ENCODE measurements at places on chromosomes 2 and 18.

DNA sequence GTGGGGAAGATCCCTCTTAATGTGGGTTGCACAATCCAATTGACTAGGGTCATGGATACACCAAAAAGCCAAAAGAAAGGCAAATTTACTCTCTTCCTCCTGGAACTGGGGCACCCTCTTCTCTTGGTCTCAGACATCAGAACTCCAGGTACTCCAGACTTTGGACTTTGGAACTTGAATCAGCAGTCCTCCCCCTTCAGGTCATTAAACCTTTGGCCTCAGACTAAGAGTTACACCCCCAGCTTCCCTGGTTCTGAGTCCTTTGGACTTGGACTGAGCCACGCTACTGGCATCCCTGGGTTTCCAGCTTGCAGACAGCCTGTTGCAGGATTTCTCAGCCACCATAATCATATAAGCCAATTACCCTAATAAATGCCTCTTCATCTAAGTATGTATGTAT lies 50.8 kb upstream of the KIF5C start:
- no peak for DNase-seq

DNA sequence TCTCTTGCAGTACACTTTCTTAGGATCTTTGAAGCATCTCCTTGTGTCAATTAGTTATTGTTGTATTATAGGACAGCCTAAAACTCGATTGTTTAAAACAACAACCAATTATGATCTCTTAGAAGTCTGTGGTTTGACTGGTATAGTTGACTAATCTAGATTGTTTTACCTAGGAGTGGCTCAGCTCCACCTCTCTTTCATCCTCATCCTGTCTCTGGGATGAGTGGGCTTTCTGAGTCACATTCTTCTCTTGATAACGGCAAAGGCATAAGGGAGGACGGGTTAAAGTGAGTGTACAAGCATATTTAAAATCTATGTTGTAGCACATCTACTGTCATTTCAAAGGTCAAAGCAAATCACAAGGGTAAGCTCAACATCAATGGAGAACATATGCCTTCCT lies 102.3 kb upstream of the GULP1 start:
- DNase-seq, result no peak

- DNase-seq, result no peak
Observed at GRCh38 chr2:231425811-231426703, 30.5 kb downstream of the B3GNT7 start.

DNA sequence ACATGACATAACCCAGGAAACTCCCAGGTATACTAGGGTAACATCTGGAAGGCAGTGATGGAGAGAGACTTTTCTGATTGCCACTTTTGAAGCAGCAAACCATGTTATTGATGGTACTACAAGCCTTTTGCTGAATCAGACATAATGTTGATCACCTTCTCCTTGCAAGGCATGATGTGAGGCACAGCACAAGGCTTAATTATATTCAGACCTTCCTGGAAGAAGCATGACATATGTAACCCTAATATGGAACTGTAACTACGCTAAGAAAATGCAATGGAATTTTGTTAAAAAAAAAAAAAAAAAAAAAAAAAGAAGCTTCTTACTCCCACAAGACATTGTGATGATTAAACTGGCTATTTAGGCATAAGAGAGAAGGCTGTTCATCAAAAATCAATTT lies 145.4 kb downstream of the ALK start:
- DNase-seq, result no peak

- DNase-seq, result no peak
Observed at GRCh38 chr2:143852759-143853158, 667.2 kb downstream of the ZEB2 start.

DNA sequence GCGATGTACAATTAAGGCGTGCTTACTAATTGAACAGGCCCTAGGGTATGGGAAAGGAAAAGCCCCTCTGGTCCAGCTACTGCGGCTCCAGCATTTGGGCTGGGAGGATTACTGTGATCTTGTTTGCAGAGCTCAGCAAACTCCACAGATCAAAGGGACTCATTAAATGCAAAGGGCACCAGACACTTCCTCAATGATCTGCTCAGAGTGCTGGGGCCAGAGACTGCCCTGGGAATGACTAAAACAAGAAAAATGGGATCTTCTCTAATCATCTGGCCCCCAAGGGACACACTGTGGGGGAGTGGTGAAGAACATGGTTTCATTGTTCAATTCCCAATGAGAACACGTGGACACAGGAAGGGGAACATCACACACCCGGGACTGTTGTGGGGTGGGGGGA lies 85.0 kb downstream of the MARCHF4 start:
- no peak for DNase-seq

DNA sequence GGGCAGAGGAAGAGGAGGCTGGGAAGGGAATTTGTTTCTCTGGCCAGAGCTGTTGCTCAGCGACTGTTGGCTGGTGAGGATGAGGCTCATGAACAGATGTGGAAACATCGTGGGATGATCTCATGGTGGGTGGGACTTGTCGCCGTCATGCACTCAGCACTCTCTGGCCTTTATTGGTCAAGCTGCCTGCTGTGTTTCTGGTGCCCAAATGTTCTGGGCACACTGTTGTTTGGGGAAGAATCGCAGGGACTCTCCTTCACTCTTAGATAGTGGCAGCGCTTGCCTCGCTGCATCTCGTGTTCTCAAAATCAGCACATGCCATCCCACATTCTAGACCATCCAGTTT lies 145.6 kb downstream of the AGAP1 start:
- DNase-seq, result no peak

GRCh38 chr2:98140210-98140609 lies 53.2 kb downstream of the VWA3B start:
- no peak for DNase-seq

GRCh38 chr2:102273619-102274211 lies 37.6 kb upstream of the IL1RL1 start:
- DNase-seq, result no peak

GRCh38 chr2:207887500-207887899 lies 117.8 kb upstream of the FZD5 start:
- no peak for DNase-seq

GRCh38 chr2:207115715-207116364 lies 49.9 kb downstream of the KLF7 start:
- no peak for DNase-seq

DNA sequence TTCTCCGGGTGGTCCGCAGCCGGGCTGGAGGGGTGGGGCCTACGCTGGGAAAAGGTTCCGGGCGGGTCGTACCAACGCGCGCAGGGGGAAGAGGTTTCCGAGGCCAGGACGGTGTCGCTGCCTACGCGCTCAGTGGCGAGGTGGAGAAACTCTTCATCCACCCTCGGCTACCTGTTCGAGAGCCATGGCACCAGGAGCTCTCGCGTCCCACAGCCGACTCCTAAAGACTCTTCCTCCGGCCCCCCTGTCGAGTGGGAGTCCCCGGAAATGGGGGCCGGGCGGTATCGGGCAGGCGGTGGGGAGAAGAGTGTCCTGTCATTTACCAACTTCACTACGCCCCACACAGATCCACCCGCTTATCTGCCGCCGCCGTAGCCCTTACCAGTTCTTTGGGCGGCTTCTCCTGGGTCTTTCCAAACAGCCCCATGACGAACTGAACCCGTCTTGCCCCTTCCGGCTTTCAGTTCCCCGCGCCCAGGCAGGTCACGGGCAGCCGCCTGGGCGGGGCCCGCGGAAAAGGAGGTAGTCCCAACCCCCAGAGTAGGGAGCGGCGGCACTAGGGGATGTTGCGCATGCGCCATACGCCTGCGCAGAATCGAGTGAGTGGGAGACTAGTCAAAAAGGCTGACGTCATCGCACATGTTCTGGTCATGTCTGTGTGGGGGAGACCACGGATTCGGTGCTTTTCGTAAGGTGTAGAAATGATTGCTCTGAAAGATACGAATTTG lies at the start of gene CHMP3:
TSS of gene CHMP3 (minus strand) at position 522 of the 728 bp plus-strand sequence. CDS start at position 427, 95 bp downstream.
- DNase-seq, result peak; percentile 94

DNA sequence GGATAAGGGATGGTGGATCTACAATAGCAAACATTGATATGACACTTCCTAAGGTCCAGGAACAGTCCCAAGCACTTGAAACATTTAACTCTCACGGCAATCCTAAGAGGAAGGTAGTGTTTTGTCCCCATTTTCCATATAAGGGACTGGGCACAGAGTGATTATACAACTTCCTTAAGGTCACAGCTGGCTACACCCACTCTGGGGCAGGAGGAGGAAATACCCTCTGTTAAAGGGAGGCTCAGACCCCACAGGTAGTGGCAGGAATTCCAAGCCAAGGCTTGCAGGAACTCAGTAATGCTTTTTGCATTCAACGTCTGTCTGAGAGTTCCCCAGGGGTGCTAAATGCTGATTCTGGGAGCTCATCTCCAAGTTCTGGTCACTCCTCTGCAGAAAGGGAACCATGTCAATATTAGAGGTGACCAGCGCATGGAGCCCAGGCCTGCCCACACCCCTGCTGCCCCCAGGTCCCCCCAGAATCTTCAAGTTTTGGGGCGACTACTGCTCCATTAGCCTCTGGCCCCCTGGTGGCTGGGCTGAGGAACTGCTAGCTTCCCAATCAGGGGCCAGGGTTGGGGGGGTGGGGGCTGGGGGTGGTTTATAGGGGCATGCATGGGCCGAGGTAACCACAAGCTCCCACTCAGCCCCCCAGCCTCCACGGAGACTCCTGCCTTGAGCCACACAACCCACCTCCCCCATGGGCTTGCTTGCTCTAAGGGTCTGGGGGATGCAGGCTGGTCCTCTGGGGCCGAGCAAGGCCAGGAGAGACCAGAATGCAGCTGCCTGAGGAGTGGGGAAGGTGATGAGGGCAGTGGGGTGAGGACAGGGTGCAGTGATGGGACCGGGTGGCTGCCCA lies 11.1 kb downstream of the OBSL1 start:
- no peak for DNase-seq

- no peak for DNase-seq
Observed at GRCh38 chr18:8008033-8008432, 440.9 kb downstream of the PTPRM start.

- DNase-seq, result no peak
Observed at GRCh38 chr2:207109768-207110167, 56.0 kb downstream of the KLF7 start.

GRCh38 chr2:219752726-219753125 lies 125.3 kb downstream of the SLC4A3 start:
- no peak for DNase-seq

- no peak for DNase-seq
Observed at GRCh38 chr2:62471816-62472215, 34.2 kb downstream of the TMEM17 start.

GRCh38 chr18:69636529-69637301 lies 236.0 kb downstream of the DOK6 start:
- DNase-seq, result no peak

DNA sequence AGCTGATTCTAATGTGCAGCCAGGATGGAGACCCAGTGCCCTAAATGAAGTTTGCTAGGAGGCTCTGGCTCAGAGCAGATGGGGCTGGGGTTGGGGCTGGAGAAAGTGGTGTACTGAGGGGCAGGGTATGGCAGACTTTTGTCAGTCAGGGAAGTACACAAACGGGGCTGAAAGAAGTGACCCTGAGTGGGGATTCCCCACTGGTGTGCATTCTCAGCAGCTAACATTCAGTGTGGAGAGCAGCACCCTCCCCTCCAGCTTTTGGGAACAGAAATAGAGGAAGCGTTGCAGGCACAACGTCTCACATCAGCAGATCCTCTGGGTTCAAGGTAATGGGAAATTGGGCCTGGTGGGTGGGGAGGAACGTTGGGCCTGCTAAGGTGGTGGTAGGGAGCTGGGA lies 89.1 kb upstream of the GCFC2 start:
- DNase-seq, result no peak

GRCh38 chr2:191318729-191319078 lies 73.5 kb downstream of the MYO1B start:
- DNase-seq, result no peak

DNA sequence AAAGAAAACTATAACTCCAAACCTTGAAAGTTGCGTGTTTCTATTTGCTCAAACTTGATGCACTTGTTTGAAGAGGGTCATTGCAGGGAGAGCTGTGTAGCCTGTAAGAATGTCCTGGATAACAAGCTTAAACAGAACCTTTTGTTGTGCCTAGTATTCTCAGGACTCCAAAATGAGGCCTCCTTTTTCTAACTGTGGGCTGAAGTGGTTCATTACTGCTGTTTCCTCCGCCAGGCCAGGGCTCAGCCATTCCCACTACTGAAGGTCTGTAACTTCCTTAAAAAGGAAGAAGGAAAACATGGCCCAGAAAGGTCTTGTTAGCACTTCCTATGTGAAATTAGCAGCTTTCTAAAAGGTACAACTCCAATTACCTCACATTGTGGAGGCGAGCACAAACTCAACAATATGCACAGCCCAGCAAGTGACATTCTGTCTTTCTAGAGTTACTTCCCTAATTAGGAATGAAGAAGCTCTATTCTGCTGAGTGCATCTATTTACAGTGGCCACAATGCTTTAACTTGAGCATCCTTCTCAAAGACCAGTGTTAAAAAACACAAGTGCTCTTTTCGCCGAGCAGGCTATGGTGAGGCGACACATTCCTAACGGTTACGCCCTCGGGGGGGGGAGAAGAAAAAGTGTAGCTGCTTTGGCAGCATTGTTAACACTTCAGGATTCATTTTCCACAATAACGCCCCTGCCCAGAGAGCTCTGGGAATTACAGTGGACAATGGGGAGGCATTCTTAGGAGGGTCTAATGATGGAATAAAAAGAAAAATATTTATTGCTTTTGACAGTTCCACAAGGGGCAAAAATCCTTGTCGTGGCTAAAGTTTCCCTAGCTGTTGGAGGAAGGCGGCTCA lies 136.9 kb upstream of the SIX3 start:
- DNase-seq, result no peak

GRCh38 chr18:37393221-37393827 lies 172.3 kb downstream of the CELF4 start:
- DNase-seq, result no peak

DNA sequence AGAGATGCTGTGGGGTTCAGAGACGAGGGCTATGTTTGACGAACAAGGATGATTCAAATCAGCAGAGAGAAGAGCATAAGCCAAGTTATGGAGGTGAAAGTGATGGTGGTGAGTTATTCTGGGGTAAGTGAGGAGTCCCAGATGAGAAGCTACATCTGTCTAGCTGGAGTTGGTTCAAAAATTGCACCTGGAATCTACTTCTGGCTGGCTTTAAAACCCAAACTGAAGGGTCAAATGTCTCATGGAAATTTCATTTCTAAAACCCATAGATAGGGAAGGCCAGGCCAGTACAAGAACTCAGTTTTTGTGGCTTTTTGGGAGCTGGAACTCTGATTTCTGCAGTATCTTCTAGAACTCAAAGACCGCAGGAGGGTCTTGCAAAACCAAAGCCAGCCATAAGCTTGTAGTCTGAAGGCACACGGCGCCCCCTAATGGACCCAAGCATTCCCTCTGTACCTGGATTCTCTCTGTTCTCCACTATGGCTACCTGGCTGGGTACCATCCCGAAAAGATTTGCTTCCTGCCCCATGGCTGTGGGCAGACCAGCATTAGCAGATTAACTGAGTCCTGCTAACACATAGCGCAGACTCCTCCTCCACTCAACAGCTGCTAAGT lies 229.1 kb upstream of the SLC14A2 start:
- peak; percentile 3 for DNase-seq

GRCh38 chr18:3321133-3321812 lies 59.3 kb downstream of the MYL12B start:
- no peak for DNase-seq

GRCh38 chr2:58195662-58196061 lies 45.5 kb downstream of the FANCL start:
- DNase-seq, result no peak
